ENCODE measurements at places on chromosomes 2 and 18.

DNA sequence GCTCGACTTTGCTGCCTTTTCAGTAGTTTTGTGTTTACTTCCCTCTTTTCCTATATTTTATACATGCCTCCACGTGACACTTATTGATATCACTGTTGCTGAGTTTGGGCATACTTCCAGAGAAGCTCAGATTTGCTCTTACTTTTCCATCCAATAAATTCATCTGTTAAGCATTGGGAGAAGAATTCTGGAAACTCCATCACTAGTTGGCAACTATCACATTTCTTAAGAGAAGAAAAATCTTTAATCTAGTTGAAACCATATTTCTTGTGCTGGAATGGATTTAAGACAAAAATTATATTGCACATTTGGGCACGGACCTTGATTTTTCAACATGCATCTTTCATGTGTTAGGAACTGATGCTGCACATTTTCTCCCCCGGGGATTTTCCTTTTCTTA lies 52.6 kb upstream of the CPO start:
- no peak for DNase-seq

DNA sequence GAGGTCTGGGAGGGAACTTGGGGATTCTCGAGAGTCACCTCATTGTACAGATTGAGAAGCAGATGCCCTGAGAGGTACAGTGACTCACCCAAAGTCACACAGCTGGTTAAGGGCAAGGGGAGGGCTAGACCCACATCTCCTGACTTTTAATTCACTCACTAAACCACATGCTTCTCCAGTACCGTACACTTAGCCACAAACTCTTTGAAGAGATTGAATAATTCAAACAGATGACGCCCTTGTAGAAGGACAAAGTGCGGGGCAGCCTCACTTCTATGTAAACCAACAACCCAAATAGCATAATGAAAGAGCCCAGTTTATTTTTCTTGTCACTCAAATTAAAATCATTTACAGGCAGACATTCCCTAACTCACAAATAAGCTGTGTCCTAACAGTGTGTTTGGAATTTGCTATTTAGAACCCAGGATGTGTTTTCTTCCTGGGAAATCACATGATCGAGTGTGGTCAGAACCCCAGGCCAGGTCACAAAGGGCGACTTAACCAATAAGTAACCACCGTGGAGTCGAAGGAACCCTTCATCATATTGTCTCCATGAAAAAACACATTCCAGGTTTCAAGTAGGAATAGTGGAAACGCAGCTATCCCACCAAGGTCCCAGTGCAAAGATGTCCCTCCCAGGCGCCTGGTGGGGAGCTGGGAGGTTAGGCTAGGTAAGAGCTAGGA lies 35.8 kb upstream of the PTPN4 start:
- peak; percentile 39 for DNase-seq

GRCh38 chr2:58749041-58749440 lies 507.9 kb upstream of the FANCL start:
- DNase-seq: no peak

GRCh38 chr2:150916467-150917396 lies 344.9 kb downstream of the RBM43 start:
- peak; percentile 76 for DNase-seq

- no peak for DNase-seq
These were observed 309.2 kb upstream of the TCF4 start for GRCh38 chr18:55897091-55897689.

DNA sequence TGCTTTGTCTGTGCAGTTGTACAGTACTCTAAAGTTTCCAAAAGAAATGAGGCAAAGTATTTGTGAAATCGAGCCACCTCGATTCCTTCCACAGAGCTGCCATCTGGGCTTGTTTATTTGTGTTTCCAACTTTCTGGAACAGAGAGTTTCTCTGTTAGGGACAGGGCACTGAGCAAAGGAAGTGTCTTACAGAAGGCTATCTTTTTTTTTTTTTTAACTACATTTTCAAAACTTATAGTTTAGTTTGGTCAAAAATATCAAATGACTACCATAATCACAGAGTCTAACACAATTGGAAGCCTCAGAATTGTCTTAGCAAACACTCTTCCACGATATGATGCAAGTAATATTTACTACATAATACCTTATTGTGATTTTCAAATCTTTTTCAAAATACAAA lies 796 bp downstream of the RFTN2 start:
- no peak for DNase-seq

DNA sequence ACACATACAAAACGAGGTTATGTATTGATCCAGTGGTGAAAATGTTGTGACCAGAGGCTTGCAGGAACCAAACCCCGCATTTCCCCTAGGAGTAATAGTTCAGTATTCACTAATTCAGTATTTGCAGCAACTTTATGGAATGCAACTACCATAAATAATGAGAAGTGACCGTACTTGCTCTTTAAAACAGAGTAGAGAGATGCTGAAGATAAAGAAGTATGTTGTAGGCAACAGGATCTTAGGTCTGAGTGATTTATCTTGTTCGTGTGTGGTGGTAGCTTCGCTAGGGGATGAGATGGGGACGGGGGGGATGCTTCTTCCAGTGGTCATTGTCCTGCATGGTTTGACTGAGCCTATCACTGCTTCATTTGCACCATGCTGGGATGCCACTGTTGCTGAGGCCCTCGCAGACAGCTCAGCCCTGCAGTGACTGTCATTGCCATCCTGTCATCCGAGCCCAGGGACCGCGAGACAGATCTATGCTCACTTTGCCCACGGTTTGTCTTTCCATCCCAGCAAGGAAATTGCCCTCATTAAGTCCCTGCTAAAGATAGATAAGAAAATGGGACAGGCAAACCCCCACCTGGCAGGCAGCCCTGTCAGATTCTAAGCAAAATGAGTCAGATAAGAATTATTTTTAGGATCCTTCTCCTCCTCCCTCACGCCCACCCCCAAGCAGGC lies 181.3 kb downstream of the CTIF start:
- no peak for DNase-seq

- no peak for DNase-seq
These were observed 28.7 kb downstream of the CYP26B1 start for GRCh38 chr2:72118951-72119350.

DNA sequence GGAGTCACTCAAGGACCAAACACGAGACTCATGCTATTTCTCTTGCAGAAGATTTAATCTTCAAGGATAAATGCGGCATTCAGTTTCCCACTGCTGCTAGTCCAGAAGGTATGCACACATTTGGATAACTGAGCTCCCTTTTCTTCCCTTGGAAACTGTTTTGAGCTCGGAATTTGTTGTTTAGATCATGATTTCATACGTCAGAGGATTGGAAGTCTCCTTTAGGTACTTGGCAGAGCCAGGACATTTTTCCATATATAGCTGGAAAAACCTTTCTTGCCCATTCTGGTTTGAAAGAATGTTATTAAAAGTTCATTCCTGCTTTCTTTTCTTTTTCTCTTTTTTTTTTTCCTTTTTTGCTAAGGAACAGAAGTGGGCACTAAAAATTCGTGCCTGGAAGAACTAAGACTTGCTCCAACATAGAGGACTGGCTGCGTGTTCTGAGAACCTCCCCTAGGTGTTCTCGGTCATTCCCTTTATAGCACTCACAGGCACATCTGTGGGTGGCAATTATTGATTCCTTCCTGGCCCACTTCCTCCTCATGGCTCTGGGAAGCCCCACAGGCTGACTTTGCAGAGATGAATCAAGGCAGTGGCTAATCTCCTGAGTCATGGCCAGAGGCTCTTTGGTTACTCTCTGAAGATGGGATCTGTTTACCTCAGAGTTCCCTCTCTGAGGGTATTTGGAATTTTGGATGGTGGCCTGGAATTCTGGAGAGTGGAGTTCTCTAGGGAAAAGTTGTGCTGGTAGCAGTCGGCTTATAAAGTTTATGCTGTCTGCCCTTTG lies 104.8 kb downstream of the PLCL1 start:
- DNase-seq: peak; percentile 90

- DNase-seq: no peak
These were observed 10.3 kb downstream of the STAMBP start for GRCh38 chr2:73838889-73839534.

DNA sequence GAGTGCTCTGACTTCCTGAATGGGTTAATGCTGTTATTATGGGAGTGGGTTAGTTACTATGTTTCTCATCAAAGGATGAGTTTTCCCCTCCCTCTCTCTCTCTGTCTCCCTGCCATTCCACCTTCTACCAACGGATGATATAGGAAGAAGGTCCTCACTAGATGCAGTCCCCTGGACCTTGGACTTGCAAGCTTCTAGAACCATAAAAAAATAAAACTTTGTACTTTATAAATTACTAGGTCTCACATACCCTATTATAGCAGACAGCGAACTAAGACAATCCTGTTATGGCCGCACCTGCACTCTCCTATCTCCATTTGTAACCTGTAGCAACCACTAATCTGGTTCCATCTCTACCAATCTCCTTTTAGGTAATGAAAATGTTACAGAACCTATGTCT lies 564.9 kb downstream of the CNTNAP5 start:
- DNase-seq: no peak

- DNase-seq: no peak
These were observed 12.7 kb upstream of the GPC1 start for GRCh38 chr2:240422658-240423329.

- no peak for DNase-seq
These were observed 35.8 kb downstream of the EN1 start for GRCh38 chr2:118811514-118812115.

DNA sequence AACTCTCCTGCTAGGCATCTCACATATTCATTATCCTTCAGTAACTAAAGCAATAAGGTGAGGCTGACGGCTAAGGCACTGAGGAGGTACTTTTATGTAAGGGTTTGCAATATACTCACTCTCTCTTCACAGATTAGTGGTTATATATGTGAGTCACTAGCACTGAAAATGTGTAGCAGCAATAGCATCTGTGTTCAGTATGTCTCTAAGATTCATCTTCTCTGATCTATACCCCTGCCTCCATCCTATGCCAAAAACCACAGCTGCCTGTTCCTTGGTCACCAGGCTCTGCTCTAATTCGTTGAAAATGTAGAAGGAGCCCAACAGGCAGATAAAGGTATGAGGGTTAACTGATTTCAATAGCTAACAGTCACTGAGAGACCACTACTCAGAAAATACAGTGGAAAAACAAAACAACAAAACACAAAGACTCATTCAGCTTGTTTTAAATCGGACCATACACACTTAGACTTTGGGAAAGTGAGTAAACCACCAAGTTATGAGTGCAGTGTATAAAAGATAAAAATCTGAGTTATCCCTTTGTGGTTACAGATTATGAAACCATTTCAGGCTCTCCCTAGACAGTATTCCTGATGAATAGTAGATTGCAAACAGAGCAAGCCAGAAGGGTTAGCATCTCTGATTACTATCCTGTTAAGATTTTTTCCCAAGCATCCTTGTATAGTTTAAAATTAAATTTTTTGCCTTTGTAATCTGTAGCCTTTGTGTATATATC lies 75.3 kb upstream of the CYP26B1 start:
- no peak for DNase-seq

DNA sequence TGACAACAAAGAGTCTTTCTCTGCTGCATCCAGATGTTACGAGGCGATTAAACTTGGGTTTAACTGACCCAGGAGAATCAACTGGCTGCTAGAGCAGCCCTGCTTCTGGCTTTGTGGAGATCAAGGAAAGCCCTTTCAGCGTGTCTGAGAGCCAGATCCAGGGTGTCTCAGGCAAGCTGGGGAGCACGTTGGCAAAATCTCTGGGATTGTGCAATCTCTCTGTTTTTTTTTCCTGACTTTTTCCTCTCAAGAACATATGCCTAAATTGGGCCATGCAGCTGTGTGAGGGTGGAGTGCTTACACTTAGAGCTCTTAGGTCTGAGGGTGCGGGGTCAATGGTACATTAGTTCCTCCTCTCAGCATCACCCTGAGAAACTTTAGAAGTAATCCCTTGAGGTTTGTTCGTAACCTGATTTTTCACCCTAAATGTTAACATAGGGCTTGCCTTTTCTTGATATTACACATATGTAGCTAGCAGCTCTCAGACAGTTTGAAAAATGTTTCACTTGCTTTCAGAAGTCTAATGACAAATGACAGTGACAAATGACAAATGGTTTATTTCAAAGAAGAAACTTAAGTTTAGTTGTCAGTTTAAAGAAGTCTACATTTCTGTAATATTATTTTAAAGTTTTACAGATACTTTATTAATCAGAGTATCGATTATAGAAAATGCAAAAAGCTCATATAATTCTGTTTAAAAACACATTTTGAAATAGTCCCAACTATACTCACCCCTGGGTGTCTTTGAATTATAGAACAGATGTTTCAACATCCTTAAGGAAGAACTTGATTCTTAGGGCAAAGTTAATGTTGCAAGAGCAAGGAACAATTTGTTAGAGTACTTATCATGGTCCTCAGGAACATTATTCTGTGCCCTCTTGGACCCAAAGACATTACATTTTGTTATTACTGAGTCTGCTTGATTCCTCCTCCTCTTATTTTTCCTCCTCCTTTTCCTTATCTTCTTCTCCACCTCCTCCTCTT lies 38.4 kb upstream of the ZSWIM2 start:
- no peak for DNase-seq

GRCh38 chr2:196112418-196113034 lies 43.9 kb upstream of the DNAH7 start:
- DNase-seq: peak; percentile 91

GRCh38 chr2:10449838-10450691 lies 1.9 kb upstream of the ODC1 start:
- peak; percentile 64 for DNase-seq

All from kidney tubule cell (primary cell).